ENCODE measurements at places on chromosomes 12 and 14.

DNA sequence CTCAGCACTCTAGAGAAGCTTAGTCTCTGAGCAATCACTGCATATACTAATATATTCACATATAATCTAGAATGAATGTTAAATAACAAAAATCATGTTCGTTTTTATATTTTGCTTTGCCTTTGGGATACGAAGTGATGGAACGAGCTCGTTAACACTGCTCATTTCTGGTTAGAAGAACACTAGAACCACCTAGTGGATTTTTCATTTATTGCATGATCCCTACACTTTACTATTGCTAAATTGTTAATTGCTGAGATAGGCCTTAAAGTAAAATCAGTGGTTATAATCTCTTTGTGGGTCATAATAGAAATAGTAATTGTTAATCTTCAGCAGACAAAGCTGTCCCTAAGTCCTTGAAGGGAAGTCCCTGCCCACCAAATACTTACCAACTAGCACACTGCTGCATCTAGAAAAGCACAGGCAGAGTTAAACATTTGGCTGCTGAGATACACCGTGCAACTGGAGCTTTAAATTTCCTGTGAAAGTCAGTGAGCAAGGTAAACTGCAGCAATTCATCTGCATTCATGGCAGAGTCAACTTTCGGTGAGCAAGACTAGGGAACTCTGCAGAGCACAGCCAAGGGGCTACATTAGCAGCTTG is 353.7 kb downstream of the APAF1 start:
- peak; percentile 24 for DNase-seq

DNA sequence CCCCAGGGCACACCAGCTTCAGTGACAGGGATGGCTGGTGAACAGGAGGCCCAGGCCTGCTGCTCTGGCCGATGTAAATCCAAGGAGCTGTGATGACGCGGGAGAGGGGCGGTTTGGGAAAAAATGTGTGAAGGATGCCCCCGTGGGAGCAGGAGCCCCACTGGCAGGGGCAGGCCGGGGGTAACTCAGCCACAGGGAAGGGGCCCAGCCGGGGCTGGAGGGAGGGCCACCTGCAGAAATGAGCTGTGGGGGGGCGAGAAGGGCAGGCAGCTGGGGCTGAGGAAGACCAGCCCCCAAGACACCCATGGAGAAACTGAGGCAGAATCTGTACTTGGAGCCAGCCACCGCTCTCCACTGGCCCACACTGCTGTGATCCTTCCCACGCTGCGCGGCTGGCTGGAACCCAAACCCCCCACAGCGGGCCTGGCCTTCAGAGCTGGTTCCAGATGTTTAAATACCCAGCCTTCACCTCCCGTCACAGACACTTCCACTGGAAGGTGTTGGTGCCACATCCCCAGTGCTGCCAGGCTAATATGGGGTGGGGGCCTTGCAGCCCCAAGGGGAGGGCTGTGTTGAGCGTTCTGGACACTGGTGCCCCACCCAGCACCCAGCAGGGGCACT is 28.5 kb upstream of the ANKRD9 start:
- DNase-seq: no peak

GRCh38 chr12:52506858-52507715 is 13.1 kb downstream of the KRT5 start:
- DNase-seq: peak; percentile 22

- no peak for DNase-seq
Observed at GRCh38 chr12:33547084-33547483, 107.5 kb upstream of the SYT10 start.

- no peak for DNase-seq
Observed at GRCh38 chr12:114638790-114639435, 45.1 kb downstream of the TBX3 start.

GRCh38 chr12:6288235-6288634 is 22.2 kb upstream of the PLEKHG6 start:
- DNase-seq: no peak

GRCh38 chr14:72544615-72545387 is 349.1 kb downstream of the DPF3 start:
- no peak for DNase-seq

DNA sequence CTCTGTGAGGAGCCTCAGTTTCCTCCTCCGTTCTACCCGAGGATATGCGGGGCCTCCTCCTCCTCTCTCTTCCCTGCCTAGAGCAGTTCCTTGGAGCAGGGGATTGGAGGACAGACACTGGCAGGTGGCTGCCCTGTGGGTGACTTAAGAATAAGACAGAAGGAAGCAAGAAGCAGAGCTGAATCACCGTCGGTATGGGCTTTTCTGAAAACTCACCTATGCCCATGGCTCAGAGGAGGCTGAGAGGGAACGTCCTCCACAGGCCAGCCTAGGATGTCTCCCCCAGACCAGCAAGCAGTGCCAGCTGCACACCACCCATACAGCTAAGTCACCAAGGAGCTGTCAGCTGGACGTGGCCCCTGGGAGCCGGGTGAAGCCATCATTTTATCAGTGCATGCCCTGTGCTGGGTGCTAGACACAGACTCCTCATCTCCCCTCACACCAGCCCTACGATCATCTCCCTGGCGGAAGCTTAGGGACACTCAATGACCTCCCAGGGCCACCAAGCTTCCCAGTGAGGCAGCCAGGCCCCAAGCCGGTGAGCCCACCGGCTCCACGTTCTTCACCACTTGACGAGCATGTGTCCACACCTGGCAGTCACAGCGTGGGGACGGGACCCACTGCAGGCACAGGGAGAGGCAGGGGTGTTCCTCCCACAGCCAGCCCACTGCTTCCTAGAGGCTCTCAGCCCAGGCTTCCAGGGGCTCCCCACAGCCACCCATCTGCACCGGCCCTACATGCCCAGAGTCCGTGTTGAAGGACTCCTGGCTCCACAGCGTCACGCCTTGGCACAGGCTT is 21.4 kb downstream of the ITPK1 start:
- DNase-seq: no peak

GRCh38 chr14:105303949-105304348 is 3.1 kb upstream of the BRF1 start:
- DNase-seq: no peak

GRCh38 chr14:54639611-54640010 is 72.7 kb downstream of the SAMD4A start:
- no peak for DNase-seq

- DNase-seq: no peak
Observed at GRCh38 chr14:66745078-66745477, 237.1 kb downstream of the GPHN start.

DNA sequence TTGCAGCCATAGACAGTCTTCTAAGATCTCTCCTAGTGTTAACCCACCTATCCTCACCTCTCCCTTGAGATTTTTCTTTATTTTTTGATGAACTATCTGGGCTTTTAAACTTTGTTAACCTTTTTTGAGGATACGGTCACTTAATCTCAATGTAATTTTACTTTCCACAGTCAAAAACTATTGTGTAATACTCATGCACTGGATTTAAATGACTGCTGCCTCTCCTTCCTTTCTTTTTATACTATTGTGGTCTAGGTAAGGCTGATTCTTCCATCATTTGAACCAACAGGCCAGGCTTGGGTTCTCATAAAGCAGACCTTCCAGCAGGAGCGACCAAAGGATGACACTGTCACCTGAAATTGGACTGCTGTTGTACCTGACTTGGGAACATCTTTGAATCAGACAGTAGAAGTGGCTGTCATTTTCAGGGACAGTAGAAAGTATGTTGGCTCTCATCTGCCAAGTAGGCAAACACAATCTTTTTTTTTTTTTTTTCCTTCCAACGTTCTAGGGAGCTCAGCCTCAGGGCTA is 689 bp upstream of the PDE3A start:
- DNase-seq: no peak

- no peak for DNase-seq
Observed at GRCh38 chr14:95258754-95259593, 60.7 kb downstream of the CLMN start.

DNA sequence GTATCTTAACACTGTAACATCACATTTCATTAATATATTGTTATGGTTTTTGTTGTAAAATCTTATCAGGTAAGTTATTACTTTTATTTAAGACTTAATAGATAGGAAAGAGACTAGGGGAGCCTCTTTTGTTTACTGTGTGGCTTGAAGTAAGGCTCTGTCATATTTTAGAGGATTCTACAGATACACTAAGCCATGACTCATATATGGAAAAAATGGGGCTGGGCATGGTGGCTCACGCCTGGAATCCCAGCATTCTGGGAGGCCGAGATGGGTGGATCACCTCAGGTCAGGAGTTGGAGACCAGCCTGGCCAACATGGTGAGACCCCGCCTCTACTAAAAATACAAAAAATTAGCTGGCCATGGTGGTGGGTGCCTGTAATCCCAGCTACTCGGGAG is 23.6 kb upstream of the NPFF start:
- no peak for DNase-seq

DNA sequence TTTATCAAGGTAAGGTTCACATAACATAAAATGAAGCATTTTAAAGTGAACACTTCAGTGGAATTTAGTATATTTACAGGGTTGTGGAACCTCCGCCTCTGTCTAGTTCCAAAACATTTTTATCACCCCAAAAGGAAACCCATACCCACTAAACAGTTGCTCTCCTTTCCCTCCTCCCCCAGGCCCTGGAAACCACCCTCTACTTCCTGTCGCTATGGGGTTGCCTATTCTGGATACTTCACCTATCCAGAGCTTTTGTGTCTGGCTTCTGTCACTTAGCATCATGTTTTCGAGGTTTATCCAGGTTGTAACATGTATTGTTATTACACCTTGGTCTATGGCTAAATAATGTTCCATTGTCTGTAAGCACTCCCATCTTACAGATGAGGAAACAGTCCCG is 27.7 kb upstream of the ZFP36L1 start:
- DNase-seq: no peak

DNA sequence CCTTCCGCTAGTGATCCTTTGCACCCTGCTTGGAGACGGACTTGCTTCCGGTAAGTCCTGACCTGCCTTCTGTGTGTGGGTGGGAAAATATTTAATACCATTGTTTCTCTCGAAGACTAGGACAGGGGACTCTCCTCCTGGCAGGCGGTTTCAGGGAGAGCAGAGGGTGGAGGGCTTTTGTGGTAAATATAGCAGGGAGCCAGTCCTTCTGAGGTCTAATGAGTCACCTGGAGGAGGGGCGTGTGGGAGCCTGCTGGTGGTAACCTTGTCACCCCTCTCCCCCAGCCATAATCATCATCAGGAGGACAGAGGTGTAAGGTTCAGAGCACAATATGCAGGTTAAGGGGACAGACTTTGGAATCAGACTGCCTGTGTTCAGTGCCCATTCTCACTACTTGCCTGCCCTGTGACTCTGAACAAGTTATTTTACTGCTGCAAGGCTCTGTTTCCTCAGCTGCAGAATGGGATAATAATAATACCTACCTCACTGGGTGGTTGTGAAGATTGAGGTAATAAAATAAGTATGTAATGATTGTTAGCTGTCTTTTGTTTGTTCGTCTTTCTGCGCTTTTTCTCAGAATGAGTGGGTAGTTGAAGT is 47.4 kb downstream of the SUSD6 start:
- DNase-seq: no peak

- DNase-seq: no peak
Observed at GRCh38 chr12:52125476-52125900, 46.0 kb downstream of the SMIM41 start.

DNA sequence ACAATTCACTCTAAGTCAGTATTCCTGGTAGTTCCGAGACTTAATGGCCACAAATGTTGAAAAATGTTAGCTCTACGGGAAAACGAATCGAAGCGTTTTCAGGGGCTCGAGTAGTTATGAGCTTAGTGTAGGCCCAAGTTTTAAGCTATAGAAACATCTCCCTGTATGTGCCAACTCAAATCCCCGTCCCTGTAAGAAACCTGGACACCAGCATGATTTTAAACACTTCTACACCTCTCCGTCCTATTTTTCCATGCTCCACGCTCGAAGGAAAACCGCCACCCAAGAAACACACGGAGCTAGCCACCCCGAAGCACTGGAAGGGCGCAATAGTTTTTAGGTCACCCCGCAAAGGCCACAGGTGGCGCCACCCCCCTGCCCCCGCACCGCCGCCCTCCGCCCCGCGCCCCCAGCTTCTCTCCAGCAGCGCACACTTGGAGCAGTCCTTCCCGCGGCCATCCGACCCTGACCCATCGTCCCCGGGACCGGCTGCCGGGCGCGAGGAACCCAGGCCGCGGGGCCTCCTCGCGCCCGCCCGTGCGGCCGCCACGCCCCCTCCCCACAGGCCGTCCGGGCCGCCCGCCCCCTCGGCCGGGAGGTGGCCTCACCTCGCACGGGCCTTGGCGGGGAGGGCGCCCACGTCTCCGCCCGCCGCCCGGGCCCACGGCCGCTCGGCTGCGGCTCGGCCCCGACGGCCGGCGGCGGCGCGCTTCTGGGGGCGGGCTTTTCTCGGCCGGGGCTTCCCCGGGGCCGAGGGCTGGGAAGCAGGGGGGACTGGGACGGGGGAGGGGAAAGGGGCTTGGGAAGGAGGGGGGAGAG is 522 bp downstream of the R3HDM2 start:
- DNase-seq: peak; percentile 41

- no peak for DNase-seq
Observed at GRCh38 chr14:68507544-68508081, 285.3 kb downstream of the ZFP36L1 start.

DNA sequence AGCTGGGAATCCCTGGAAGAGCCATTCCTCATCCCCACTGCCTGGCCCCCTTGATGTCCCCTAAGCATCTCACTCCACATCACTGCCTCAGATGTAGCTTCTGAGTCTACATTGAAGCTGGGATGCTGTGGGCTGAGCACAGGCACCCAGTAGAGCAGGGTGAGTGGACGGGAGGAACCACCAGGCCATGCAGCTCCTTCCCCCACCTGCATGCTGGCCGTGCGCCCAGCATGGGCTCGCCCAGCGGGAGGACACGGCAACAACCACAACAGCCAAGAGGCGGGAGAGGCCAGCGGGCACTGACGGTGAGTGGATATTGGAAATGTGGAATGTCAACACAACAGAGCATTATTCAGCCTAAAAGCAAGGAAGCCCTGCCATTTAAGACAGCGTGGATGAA is 310.9 kb downstream of the ADGRD1 start:
- DNase-seq: no peak

DNA sequence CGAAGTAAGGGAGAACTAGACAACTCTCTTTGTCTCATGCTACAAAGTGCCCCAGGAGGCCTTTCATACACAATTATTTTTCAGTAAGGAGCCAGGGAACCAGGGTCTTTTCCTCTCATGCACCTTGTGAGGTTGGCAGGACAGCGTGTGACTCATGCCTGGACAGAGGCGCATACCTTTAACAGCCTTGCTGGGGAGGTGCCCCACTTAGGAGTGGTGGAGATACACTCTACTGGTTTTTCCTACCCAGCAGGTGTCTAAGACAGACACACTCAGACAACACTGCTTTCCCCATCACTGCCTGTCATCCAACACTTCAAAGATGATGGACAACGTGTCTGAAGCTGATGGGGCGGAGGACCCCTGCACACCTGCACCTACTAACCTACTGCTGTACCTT is 49.1 kb downstream of the B4GALNT3 start:
- no peak for DNase-seq

DNA sequence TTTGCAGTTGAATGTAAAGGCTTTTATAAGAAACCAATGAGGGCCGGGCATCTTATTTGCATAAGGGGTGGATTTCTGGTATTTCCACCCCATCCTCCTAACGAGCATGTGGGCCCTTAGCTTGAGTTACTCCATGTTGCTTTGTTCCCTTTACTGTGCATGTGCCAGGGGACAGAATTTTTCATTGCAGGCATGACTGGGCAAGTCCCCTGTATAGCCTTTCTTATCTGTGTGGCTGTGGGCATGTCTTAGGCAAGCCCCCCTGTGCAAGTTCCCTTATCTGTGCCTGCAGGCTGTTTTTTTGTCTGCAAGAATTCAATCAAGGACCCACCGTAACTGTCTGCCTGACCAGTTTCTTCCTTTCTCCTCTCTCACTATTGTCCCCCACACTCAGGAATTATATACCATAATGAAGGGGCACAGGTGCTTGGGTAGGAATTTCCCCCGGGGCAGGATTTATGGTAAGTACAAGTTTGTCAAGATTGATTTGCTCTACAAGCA is 152.2 kb upstream of the CNOT2 start:
- no peak for DNase-seq

- no peak for DNase-seq
Observed at GRCh38 chr12:93061473-93062419, 132.7 kb upstream of the EEA1 start.

All from AML-193 (cell line).